ENCODE measurements at places on chromosomes 4 and X.
A peak's percentile ranks its signal among the peaks of the same experiment; 100 is the strongest.

DNA sequence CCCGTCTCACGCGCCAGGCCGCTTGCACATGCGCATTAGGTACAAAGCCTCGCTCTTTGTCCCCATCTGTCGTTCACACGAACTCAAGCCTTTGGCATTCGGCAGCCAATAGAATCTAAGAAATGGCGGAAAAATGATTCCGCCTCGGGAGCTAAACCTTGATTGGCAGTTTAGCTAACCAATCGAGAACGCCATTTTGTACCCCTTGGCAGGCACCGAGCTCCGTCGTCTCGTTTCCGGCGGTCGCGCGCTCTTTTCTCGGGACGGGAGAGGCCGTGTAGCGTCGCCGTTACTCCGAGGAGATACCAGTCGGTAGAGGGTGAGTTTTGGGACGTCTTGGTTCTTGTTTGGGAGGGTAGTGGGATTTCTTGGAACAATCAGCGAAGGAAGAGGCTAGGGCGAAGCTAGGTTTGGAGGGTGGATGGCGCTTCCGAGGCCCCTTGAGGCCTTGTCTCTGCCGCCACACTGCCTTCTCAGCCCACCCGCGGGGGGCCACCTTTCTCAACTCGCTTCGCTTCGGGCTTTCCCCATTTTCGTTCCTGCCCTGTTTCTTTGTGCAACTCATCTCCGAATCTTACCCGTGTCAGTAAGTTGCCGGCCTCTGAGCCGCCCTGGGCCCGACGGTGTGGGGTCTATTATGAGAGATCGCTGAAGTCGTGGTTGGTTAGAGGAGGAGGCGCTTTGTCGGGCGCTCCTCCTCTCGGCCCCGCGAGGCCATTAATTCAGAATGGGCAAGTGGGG, at the start of gene NONO:
NONO (plus strand) TSS at position 233 of the 741 bp plus-strand sequence. CDS start 7,003 bp downstream, outside the sequence.
- peak; percentile 98 for DNase-seq

DNA sequence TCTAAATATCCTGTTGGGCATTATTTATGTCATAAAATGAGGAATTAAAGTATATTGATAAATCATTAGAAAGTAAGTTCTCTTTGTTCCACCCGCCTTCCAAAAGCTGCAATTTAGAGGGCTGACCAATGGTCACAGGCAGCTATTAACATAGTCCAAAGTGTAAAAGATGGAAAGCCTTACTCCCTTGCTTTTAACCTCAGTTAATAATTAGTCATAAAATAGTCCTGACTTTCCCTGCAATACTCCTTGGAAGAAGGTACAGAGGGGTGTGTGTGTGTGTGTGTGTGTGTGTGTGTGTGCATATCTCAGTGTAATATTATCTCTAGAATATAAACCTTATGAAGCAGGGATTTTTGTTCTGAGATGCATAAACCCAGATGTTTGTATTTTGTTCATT, 275.4 kb downstream of the FAT4 start:
- no peak for DNase-seq

- DNase-seq, result peak; percentile 41
Observed at GRCh38 chr4:111854494-111855087, 290.7 kb upstream of the FAM241A start.

GRCh38 chrX:46572340-46572936, 1.1 kb upstream of the CHST7 start:
- DNase-seq, result peak; percentile 16

- no peak for DNase-seq
Observed at GRCh38 chr4:86898562-86898961, 6.3 kb upstream of the C4orf36 start.

DNA sequence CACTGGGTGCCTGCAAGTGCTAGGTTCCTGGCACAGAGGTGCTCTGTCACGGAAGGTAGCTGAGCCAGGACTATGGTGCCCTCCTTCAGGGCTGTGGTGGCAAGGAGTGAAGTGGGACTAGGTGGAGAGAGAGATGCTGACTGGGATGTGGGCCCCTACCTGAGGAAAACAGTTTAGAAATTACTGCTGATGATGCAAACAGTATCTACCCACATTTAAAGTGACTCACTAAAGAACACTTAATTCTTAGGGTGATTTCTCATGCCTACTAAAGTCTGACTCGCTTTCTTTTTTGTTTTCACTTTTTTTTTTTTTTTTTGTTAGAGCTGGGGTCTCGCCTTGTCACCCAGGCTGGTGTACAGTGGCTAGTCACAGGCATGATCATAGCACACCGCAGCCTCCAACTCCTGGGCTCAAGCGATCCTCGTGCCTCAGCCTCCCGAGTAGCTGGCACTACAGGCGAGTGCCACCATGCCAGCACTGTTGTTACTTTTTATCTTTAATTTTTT, 3.1 kb downstream of the ZNF185 start:
- DNase-seq, result no peak

DNA sequence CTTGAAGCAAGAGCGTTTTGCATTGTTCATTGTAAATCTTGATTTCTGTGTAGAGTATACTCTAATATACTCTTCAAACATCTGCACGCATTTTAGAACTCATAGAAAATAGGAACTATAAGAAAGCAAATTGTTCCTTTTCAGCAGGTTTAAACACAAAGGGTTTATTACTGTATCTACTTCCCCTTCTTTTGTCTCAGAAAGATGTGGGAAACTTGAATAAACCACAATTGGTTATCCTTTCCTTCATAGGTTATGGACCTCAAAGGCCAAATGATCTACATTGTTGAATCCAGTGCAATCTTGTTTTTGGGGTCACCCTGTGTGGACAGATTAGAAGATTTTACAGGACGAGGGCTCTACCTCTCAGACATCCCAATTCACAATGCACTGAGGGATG, 46.0 kb upstream of the GUCY1B1 start:
- no peak for DNase-seq

DNA sequence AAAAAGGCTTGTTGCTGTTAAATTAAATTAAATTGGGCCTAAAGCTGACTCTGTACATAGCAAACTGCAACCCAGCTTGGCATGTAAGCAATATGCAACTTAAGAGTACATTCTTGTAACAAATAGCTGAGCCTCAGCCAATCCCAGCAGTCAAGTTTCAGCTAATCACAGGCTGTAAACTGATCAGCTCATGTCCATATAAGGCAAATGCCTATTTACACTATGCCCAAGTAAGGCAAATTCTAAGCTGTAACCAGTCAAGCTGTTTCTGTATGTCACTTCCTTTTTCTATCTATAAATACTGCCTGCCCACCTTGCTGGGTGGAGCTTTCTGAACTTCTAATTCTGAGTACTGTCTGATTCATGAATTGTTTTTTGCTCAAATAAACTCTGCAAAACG, 429.1 kb upstream of the FTHL17 start:
- no peak for DNase-seq

GRCh38 chrX:63746278-63746677, 38.7 kb downstream of the ARHGEF9 start:
- no peak for DNase-seq

- DNase-seq, result no peak
Observed at GRCh38 chrX:24333371-24333770, 19.5 kb upstream of the SUPT20HL2 start.

DNA sequence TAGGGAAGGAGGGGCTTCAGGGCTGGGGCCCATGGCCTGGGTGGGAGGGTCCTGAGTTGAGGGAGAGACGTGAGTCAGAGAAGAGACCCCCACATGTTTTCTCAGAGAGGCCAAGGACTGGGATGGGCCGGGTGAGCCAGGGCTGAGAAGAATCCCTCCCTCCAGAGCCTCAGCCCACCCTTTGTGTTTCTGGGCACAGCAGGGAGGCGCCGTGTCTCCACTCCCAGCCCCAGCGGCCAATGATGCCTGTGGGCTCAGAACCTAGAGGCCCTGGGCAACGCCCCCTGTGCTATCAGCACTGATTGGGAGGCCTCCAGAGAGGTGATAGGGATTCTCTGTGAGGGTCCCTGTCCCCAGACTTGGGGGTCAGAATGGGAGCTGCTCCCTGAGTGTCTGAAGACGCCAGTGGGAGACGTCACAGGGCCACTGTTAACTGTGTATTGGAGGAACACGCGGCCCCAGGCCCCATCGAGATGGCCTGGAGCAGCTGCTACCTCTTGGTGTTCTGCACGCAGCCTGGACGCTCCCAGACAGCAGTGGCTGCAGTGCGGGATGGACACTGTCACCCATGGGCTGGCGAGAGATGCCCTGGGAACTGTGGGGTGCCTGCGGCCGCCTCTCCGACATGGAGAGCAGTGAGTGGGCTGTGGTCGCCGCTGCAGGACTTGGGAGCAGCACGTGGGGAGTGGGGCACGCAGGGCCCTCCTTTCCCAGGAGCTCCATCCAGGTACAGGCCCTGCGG, 8.5 kb downstream of the FGFRL1 start:
- no peak for DNase-seq

DNA sequence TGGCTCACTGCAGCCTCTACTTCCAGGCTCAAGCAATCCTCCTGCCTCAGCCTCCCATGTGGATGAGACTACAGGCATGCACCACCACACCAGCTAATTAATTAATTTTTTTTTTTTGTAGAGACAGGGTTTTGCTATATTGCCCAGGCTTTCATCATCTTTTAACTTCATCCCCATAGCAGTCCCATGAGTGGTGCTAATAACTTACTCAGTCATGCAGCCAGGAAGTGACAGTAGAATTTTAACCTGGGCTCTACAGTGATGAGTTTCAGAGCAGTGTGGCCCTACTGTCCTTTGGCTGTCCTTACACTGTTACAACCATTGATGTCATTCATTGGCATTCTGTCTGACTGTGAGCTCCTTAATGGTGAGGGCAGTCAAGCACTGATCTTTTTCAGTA, 3.9 kb upstream of the OCIAD2 start:
- DNase-seq, result peak; percentile 33

GRCh38 chrX:142998447-142999198, 27.1 kb upstream of the SPANXN4 start:
- no peak for DNase-seq

- no peak for DNase-seq
Observed at GRCh38 chr4:6469898-6470501, 2.4 kb downstream of the PPP2R2C start.

DNA sequence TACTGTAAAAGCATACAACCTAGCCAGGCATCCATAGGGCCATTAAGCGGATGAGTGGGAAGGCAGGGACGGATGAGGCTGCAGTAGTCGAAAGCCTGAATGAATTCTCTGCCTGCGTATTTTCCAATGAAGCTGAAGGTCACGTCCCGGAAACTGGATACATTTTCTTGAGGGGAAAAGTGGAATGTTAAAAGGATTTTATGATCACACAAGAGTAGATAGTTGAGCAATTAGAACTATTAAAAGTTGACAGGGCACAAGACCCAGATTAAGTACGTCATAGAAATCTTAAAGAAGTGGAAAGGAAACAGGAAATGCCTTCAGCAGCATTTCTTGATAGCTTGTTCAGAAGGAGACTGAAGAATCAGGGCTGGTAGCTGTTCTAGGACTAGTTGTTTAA, 98.3 kb upstream of the CXXC4 start:
- no peak for DNase-seq

- no peak for DNase-seq
Observed at GRCh38 chr4:153062652-153063168, 126.6 kb downstream of the FHDC1 start.

- DNase-seq, result no peak
Observed at GRCh38 chrX:68727696-68728095, 80.2 kb downstream of the STARD8 start.

- DNase-seq, result no peak
Observed at GRCh38 chr4:13665701-13666660, 38.5 kb upstream of the BOD1L1 start.

GRCh38 chr4:110009550-110009949, 96.9 kb downstream of the EGF start:
- DNase-seq, result no peak

DNA sequence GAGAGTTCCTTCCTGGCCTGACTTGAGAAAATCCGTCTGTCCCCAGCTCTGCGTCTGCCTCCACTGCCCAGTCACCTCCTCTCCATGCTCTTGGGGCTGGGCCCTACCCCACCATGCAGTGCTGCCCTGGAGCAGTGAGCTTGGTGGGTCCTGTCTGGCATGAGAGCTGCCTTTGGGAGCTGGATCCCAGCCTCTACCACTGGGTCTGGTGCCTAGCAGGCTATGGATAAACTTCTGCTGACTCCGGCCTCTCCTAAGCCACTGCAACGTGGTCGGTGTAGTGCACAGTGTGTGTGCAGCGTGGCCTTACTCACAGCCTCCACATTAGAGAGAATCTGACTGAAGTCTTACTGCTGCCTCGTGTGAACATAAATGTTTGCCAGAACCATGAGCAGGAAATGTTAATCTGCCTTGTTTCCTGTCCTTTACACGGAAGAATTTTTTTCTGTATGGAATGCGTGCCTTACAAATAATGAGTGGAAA, 47.6 kb downstream of the HTT start:
- no peak for DNase-seq

DNA sequence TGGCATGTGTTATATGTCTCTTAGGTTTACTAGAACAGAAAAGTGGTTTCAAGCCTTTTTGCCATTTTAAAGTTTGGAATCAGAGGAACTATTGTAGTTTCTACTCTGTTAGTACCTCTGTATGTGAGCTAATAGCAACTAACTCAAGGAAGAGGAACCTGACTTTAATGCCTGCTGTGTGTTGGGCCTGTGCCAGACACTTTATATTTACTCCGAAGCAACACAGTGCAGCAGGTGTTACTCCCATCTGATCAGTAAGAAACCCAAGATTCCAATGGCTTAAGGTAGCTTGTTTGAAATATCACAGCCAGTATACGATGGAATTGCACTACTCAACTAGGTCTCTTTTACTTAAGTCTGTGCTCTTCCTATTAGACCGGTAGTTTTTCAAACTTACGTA, 79.2 kb downstream of the USP9X start:
- no peak for DNase-seq

GRCh38 chr4:54320826-54321685, 92.0 kb downstream of the PDGFRA start:
- no peak for DNase-seq

- no peak for DNase-seq
Observed at GRCh38 chr4:17132226-17132625, 233.8 kb upstream of the LDB2 start.

DNA sequence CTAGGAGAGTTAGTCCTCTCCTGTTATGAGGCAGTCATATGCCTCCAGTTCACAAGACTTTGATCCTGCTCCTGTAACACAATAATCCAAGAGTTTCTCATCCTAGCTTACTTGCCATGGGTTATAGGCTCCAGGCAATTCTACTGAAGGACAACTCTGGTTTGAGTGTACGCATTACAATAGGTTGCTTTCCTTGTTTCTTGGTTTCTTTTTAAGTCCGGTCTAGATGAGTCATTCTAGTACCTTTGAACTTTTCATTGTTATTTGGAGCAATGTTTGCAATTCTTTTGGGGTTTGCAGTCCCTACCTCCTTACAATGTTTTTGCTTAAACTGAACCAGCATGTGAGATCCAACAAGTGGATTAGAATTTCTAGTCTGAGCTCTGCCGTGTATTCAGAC, 109.1 kb downstream of the ANAPC4 start:
- DNase-seq, result peak; percentile 56

GRCh38 chrX:154735695-154736393, 15.0 kb downstream of the GAB3 start:
- no peak for DNase-seq
